ENCODE measurements at places on chromosomes 2 and 18.

- no peak for DNase-seq
Observed at GRCh38 chr2:41872646-41873045, 175.2 kb upstream of the PKDCC start.

GRCh38 chr2:195026261-195026660 is 630.8 kb upstream of the SLC39A10 start:
- DNase-seq: no peak

- DNase-seq: no peak
Observed at GRCh38 chr2:179106676-179107428, 56.9 kb upstream of the CCDC141 start.

GRCh38 chr2:222380456-222380855 is 43.9 kb upstream of the SGPP2 start:
- no peak for DNase-seq

DNA sequence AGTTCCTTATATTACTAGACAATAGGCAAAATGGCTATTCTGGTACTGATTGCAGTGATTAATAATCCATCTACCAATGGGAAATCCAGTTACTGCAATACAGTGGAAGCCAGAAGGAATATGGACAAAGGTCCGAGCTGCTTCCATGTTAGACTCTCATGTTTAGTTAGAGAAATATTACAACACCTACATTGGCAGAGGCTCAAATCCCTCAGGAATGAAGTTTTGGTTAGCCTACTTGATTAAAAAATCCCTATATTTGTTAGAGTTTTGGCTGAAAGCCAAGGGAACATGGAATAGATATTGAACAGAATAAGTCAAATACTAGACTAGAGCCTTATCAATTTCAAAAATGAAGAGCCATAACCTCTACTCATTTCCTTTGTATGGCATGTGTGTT is 48.5 kb downstream of the ARL6IP6 start:
- DNase-seq: no peak

GRCh38 chr2:119377294-119377992 is 10.7 kb downstream of the DBI start:
- no peak for DNase-seq

DNA sequence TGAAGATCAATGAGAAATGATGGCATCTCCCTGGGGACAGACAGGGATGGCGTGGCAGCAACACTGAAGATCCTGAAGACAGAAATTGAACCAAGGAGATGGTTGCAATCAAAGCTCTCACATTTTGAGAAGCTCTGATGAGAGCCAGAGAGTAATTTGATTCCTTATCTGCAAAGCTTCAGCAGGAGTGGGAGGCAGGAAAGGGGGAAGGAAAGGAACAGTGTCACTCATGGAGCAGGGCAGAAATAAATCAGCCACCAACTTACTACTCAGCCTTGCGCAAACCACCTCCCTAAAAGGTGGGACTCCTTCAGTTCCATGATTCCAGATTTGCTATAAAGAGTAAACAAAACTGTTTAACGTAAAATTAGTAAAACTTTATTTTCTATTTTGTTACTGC is 119.2 kb downstream of the CACNB4 start:
- DNase-seq: no peak

- no peak for DNase-seq
Observed at GRCh38 chr2:149858901-149859634, 271.5 kb upstream of the MMADHC start.

DNA sequence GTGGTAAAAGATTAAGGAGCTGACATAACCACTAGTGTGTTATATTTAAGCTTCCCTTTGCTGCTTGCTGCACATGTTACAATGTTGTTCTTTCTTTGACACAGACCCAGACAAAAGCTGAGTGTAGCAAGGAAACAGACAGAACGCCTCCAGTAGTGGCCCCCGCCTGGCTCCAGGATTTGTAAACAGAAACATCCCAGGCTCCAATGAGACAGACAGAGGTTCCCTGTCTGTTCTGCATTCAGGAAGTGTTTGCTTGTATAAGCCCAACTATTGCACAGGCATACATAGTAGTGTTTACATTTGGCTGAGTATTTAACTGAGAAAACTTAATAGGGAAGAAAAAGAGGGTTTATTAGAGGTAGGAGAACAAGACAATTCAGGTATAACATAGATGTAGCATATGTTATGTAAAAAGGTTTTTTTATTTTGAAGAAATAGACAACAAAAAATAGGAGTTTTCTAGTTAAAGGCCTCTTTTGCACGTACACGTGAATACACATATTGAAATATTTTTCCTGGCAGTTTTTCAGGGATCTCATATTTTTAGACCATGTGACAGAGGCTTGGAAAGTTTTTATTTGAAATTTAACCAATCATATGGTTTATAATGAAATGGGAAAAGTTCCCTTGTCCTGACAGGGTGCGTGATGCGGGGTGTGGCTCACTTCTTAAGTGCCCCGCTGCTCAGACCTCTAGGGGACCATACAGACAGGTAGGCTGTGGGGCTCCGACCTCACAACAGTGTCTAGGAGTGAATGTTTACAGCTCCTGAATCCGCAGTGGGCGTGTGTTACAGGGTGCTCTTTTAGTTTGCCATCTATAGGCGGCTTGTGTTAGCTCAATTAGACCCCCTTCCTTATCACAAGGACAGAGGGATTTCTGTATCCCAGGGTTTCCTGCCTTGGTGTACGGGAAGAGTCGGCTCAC is 118.4 kb downstream of the BMPR2 start:
- no peak for DNase-seq

- DNase-seq: no peak
Observed at GRCh38 chr2:209460151-209460761, 36.4 kb downstream of the MAP2 start.

DNA sequence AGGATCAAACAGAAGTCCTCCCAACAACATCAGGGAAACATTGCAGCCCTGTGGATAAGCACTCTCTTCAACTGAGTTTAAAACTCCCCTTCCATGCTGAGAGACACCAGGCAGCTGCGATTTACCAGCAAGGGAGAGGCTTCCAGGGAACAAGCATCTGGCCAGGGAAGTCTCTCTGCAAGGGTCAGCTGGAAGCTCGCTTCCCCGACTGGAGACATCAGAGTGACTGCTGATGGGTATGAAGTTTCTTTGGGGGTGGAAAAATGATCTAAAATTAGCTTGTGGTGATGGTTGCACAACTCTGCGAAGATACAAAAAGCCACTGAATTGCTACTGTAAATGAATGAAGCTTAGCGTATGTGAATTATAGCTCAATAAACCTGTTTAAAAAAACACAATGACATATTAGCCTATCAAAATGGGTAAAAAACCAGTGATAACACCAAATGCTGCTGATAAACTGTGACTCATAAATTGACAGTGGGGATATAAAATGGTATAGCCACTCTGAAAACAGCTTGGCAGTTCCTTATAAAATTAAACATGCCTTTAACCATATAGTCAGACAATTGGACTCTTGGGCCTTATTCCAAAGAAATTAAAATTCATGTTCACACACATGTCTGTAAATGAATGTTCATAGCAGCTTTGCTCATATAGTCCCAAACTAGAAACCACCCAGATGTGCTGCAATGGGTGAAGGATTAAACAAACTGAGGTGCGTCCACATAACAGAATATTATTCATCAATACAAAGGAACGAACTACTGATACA is 1082.0 kb downstream of the SOCS6 start:
- no peak for DNase-seq

DNA sequence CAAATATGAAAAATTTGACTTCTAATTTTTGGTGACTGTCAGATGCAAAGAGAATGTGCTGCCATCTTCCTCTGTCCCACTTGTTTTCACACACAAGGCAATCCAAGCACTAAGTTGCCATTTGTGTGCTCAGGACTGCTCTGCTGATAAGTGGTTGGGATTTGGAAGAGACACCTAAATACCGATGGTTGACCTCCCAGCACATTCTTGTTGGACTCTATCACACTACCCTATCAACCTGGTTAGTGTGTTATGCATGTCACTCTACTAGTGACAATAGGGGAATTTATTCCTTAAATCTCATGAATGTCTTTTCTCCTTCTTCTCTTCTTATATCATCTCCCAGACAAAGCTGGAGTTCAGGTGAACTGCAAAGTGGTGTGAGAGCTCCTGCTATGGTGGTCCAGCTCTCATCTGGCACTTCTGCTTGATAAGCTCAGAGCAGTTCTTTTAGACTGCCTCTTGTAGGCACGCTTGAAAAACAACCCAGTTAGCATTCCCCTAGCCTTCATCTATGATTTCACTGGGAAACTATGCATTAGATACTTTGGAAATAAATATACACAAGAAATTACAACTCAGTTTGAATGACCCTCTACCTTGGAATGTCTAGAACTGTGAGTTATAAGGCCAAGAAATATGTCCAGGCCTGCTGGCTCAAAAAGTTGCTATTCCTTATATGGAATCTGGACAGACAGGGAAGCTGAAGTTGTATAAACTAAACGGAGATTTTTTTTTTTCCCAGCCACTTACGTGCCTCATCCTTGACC is 404.8 kb downstream of the MEIS1 start:
- no peak for DNase-seq

- DNase-seq: no peak
Observed at GRCh38 chr2:185374878-185375277, 363.7 kb upstream of the FSIP2 start.

DNA sequence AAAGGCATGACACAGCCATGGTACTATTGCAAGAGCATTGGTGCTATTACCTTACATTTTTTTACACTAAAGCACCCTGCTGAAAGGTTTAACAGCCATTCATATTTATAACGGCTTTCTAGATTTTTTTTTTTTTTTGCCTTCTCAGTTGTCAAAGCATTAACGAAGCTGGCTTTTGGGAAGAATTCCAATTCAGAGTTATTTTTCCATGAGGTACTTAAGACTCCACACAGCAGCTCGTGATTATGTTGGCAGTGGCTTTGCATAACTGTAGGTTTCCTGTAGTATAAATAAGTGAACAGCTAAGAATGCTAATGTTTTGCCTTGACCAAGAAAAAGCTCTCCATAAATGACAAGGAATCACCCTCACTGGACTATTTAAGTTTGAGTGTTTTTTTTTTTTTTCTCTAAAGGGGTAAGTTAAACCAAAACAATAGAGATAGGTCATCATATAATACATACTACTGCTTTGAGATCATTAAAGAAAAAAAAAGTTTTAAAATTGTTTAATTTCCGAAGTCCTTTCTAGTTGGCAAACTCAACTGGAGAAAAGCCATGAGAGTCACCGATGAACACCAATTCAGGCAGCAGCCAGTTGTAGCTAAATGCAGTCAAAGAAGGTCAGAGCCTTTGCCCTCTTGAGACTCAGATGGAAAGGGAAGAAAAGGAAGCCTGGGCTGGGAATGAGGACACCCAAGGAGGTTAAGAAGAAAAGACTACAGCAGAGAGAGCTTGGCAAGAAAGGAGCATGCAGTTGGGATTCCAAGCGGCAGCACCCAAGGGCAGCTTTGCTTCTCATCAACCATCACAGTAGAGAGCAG is 187.4 kb upstream of the NCKAP5 start:
- DNase-seq: no peak

GRCh38 chr2:191691016-191691735 is 13.2 kb downstream of the NABP1 start:
- DNase-seq: peak; percentile 5

GRCh38 chr2:25078170-25079049 is 36.5 kb downstream of the EFR3B start:
- no peak for DNase-seq

- DNase-seq: no peak
Observed at GRCh38 chr2:47616506-47616905, 166.4 kb upstream of the MSH6 start.

DNA sequence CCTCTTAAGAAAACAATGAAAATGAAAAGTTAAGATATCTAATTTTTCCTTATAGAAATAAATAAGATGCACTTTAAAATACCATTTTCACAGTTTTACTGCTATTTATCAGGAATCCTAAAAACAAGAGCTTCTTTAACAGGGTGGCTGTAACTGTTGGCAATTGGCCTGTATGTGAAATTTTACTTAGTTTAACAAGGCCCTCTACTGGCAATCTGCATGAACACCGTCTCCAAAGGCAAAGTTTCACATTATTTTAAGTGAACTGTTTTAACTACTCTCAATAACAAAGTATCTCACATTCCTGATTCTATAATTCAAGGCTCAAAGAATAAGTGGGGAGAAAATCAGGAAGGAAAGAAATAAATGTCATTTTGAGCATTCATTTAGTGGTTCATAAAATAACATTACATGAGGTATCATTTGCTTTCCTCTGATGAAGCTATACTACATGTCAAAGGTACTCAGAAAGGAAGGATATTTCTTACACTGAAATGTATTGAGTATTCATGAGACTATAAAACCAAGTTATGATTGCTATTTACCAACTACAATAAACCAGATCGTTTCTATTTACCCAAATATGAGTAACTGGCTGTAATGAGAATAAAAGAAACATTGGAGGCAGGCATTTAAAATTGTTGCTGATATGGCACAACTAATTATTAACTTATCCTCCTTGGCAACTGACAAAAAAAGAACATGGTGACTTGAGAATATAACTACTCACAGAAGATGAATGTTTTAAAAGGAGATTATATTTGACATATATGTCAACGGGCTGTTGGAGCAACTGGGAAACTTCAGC is 7.0 kb downstream of the NCKAP5 start:
- no peak for DNase-seq

DNA sequence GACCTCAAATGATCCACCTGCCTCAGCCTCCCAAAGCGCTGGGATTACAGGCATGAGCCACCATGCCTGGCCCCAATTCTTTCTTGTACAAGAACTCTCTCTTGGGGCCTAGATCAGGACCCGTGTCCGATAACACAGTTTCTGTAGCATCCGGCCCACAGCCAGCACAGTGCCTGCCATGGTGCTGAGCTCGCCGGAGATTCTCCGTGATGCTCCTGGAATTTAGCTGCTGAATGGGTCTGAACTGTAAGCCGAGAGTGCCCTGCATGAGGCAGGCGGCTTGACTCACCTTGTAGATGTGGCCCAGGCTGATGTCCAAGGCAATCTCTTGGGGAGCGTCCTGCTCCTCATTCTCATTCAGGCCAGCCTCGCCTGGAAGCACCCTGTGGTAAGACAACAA is 53.3 kb upstream of the SEMA4C start:
- DNase-seq: no peak

DNA sequence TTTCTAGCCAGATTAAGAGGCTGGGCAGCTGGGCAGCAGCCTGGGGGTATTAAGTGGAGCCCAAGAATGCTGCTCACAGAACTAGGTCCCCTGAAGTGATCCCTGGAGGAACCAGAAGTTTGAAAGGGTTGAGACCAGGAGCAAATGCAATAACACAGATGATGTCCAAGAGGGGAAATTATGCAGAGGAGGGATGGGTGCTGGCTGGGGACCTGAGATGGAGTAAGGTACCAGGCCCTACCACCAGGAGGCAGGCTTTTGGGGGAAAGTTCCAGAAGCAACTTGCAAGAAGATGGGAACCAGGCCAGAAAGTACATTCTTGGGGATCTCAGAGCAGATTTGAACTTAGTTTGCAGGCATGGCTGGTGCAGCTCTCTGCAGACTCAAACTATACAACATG is 175.1 kb downstream of the NCK2 start:
- DNase-seq: peak; percentile 24

GRCh38 chr2:190129421-190130199 is 67.1 kb upstream of the MSTN start:
- DNase-seq: no peak

DNA sequence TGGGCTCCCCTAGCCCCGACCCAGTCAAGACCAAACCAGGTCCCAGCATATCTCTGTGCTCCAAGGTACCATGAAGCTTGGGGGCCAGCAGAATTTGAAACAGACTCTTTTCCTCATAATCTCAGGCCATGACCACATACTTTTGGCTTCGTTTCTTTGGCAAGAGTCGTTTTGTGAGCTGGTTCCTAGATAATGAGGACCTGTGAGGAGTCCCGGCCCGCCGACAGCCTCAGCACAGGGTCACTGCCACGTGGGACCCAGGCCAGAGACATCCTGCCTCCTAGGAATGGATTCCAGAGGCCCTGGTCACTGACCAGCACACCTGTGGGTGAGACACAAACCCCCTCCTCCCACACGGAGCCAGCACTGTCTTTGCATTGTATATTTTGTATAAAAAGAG is 73.5 kb downstream of the VAPA start:
- no peak for DNase-seq

Measured in activated T-helper 9 cell treated with anti-CD3 and anti-CD28 coated beads, Interleukin-2, amount 50 U/mL, for 16 hours (primary cell).